Erythroblast (primary cell): ENCODE measurements at places on chromosomes 12 and 14.

GRCh38 chr12:31803306-31804184 is 74.7 kb upstream of the AMN1 start:
- DNase-seq = no peak

- no peak for DNase-seq
Measured at GRCh38 chr14:88518592-88519512, 36.0 kb downstream of the PTPN21 start.

DNA sequence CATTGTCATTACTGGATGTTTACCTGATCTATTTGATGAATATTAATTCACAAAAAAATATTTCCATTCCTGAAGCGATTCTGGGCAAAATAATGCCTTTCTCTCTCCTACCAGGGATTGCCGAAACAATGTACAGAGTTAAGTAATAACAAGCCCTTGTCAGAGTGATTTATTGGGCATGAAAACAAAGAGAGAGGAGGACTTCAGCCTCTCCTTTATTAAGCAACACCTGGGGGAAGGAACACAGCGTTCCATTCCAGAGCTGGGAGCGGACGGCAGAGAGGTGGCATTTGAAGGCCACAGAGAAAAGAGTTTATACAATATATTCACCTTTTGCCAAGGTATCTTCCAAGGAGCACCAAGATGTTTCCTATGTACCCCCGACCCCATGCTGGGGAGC is 165.8 kb downstream of the KSR2 start:
- no peak for DNase-seq

- peak; percentile 28 for DNase-seq
Measured at GRCh38 chr12:2804393-2805142, 7.9 kb upstream of the ITFG2 start.

DNA sequence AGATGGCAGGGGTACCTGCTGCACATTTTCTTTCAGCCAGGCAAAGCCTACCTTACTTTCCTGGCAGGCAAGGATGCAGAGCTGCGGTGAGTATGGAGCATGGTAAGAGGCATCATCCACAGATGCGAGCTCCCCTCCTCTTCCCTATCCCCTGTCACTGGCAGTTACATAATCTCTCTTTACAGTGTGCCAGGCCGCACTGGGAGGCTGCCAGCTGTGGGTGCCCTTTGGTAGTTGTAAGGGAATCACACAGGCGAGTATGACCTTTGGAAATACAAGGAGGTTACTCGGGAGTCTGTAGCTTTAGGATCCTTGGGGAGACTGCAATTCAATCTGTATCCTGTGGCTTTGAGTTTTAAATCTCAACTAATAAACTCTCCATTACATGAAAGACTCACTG is 132.5 kb downstream of the KTN1 start:
- DNase-seq = no peak

GRCh38 chr12:108047071-108047550 is 82.0 kb upstream of the WSCD2 start:
- no peak for DNase-seq

GRCh38 chr12:12440784-12441428 is 84.0 kb downstream of the BORCS5 start:
- DNase-seq = no peak

DNA sequence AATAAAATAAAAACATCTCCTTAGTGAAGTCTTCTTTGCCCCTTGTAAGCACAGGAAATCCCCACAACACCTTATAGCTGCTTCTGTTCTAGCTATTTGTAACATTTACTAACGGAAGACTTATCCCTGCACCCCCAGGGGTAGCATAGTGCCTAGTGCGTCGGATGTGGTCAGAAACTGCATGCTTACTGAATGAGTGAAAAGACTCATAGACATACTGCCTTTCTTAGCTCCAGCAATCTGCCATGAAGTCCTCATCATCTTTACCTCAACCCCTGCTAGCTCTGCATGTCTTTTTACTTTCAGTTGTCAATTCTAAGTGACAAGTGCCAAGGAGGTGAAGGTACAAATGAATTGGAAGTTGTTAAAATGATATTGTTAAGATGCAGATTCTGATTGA is 12.9 kb downstream of the RIOX1 start:
- no peak for DNase-seq

GRCh38 chr14:64388533-64389285 is 556 bp downstream of the MTHFD1 start:
- no peak for DNase-seq

GRCh38 chr14:56367416-56367815 is 212.2 kb upstream of the TMEM260 start:
- no peak for DNase-seq

DNA sequence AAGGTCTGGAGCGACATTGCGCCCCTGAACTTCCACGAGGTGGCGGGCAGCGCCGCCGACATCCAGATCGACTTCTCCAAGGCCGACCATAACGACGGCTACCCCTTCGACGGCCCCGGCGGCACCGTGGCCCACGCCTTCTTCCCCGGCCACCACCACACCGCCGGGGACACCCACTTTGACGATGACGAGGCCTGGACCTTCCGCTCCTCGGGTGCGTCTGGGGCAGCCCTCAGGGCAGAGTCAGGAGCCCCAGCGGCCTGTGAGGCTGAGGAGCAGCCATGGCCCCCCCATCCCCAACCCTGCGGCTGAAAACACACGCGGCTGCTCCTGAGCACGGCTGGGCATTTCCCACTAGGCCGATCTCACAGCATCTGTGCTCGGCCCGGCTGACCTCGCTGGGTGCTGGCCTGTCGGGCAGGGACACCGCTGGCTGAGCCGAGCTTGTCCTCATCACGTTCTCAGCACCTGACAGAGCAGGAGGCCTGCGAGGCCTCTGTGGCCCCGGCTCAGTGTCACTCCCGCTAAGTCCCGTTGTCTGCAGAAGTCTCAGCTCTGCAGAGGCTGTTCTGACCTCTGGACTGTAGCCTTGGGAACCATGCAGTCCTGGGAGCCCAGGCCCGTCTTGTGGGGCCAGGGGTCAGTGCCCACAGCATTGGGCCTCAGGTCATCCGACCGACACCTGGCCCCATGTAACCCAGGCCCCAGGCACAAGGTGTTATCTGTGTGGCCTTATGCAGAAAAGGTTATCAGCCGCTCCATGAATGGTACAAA is 12.6 kb downstream of the MMP17 start:
- no peak for DNase-seq

DNA sequence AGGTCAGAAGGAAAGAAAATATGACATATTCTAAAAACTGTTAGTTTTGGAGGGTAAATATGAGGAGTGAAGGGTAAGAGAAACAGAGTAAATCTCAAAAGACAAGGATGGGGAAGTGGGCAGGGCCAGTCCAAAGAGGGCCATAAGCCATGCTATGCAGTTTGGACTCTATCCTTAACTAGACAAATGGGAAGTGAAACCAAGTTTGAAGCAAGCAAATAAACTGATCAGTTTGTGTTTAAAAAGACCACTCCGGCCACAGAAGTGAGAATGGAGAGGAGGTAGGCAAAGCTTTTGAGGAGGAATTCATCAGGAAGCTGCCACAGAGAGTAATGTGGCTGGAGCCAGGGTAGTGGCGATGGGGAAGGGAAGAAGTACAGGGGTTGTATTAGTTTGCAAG is 37.5 kb upstream of the DAAM1 start:
- DNase-seq = no peak

- no peak for DNase-seq
Measured at GRCh38 chr12:27665704-27666103, 30.5 kb upstream of the REP15 start.
